ENCODE measurements at places on chromosomes 2 and 18.

GRCh38 chr2:671787-672605 lies 5.2 kb downstream of the TMEM18 start:
- DNase-seq: no peak

- no peak for DNase-seq
Measured at GRCh38 chr2:4246364-4247131, 543.2 kb downstream of the DCDC2C start.

DNA sequence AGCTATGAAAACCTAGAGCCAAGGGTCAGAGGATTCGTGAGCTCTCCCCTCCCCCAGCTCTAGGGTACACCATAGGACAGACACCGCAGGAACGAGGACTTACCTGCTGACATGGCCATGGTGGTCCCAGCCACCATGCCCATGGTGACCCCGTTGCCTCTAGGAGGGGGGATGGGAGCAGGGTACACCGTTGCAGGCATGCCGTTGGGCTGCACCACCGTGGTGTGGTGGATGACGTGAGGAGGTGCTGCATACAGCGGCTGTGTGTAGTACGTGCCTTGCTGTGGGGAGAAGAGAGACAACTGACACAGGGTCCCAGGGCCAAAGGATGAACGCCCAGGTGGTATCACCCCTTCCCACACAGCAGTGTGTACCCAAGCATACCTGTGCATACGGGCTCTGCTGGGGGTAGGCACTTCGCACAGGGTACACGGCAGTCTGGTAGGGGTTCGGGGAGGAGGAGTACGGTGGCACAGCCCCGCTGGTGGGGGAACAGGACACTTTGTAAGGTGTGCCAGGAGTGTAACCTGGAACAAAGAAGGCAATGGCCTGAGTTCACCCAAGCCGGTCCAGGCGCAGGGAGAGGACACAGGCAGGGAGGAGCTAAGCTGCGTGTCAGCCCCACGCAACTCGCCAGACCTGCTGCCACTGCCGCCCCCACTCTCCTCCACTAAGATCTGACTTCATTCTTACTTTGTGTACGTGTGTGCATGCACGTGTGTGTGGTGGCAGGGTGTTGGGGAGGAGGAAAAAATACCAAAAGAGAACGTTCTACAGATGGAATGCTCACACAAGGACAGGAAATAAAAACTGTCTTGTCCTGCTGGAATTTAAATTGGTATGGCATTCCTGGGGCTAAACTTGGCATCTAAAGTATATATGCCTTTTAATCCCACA lies 37.8 kb downstream of the FAM168B start:
- DNase-seq: peak; percentile 50

DNA sequence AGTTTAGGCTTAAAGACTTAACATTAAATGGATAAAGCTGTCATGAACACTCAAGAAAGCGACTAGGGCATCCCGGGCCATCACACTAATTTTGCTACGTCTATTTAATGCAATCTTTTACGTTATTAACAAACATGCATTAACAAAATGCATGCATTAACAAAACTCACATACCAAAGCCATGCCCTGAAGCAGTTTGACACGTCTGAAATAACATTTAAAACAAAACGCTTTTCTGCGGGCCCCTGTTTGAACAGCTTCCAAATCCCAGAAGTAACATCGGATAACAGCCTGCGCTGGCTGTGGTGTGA lies 458 bp downstream of the B4GALT6 start:
- no peak for DNase-seq

GRCh38 chr18:47120428-47120827 lies 29.9 kb downstream of the HDHD2 start:
- DNase-seq: no peak

- no peak for DNase-seq
Measured at GRCh38 chr2:130972410-130972809, 120.8 kb downstream of the FAM168B start.

DNA sequence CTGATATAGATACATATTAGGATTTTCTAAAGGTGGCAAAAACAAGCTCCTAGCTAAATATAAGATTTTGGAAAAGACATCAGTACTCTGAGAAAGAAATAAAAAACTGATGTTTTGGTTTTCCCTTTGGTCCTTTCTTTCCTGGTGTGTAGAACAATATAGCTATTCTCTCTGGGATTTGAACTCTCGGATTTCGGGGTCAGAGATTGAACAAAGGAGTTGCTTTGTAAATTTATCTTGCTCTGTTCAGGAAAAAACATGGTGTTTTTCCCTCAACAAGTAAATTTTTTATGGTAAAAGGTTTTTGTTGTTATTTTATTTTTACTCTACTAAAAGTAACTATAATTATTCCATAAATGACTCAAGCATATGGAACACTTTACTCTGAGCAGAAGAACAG lies 889.3 kb downstream of the ERBB4 start:
- DNase-seq: no peak

GRCh38 chr2:24058564-24059271 lies 9.2 kb downstream of the FKBP1B start:
- DNase-seq: no peak

DNA sequence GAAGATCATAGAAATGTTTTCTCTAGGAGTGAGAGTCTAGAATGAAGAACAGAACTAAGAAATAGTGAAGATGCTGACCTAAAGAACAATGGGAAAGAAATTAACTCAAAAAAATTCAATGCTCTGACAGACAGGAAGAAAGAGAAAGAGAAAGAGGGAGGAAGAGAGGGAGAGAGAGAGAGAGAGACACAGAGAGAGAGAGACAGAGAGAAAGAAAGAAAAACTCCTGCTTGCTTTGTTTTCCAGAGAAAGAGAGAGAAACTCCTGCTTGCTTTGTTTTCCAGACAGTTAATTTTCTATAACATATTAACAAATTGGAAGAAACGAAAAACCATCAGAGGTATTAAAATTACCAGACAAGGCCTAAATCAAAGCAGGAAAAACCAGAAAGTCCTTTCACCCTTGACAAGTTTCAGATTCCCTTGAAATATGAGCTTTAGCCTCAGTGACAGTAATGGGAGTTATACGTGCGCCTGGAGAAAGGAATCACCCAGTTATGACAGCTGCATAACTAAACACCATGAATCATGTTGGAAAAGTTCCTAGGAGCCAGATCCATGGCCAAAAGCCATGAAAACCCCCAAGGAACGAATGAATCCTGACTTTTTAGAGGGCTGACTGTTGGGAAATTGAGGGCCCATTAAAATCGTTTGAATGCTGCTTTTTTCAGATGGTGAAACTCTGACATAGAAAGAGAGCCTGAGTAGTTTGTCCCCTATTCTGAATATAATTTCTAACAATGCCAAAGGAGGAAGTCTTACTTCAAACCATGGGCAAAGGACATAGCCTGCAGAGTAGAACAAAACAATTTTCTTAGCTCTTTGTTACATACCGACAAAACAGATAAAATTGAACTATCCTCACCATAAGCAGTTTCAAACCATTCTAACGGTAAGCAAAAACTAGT lies 228.6 kb upstream of the CHST9 start:
- DNase-seq: no peak

GRCh38 chr2:58449286-58450010 lies 208.3 kb upstream of the FANCL start:
- DNase-seq: no peak

- peak; percentile 72 for DNase-seq
Measured at GRCh38 chr18:21599585-21600525, 649 bp downstream of the ESCO1 start.

DNA sequence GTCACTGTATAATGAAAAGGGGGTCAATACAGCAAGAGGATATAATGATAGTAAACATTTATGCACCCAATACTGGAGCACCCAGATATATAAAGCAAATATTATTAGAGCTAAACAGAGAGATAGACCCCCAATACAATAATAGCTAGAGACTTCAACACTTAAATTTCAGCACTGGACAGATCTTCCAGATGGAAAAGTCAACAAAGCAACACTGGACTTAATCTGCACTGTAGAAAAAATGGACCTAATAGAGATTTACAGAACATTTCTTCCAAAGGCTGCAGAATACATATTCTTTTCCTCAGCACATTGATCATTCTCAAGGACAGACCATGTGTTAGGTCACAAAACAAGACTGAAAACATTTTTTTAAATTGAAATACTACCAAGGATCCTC lies 26.7 kb downstream of the ZBTB14 start:
- DNase-seq: no peak

GRCh38 chr2:11245322-11245721 lies 90.1 kb downstream of the SLC66A3 start:
- DNase-seq: no peak

Data from ascending aorta (tissue), 2 donors.